Esophagus squamous epithelium (tissue), 5 donors: ENCODE measurements at places on chromosomes 5 and 9.

DNA sequence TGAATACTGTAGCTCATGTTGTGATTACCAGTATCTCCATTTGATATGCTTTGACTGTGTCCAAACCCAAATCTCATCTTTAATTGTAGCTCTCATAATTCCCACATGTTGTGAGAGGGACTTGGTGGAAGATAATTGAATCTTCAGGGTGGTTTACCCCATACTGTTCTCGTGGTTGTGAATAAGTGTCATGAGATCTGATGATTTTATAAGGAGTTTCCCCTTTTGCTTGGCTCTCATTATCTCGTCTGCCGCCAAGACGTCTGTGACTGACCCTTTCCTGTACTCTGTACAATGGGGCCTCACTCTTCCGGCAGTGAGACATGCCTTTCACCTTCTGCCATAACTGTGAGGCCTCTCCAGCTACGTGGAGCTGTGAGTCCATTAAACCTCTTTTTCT lies 59.3 kb downstream of the TRIO start:
- no peak for DNase-seq

GRCh38 chr5:82513738-82514137 lies 235.6 kb upstream of the RPS23 start:
- no peak for DNase-seq

DNA sequence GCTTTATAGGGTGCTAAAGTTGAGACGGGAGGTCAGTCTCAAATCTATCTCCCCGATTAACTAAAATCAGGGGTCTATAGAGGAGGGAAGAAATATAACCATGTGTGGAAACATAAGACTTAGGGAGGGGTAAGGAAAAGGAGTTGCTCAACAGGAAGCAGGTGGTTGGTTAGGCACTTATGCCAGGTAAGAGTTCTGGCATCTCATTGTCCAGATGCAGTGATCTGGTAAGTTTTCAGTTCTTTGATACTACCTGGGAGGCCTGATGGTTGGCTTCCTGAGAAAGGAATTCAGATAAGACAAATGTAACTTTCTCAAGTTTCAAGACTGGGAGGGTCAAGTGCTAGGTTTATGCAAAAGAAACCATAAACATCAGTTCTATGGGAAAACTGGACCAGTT lies 47.7 kb downstream of the CERT1 start:
- no peak for DNase-seq

GRCh38 chr9:133058071-133058470 lies 3.7 kb upstream of the CEL start:
- DNase-seq, result no peak

- no peak for DNase-seq
Observed at GRCh38 chr9:124004593-124004992, 7.0 kb upstream of the LHX2 start.

GRCh38 chr5:158463938-158464337 lies 605.0 kb upstream of the CLINT1 start:
- no peak for DNase-seq

DNA sequence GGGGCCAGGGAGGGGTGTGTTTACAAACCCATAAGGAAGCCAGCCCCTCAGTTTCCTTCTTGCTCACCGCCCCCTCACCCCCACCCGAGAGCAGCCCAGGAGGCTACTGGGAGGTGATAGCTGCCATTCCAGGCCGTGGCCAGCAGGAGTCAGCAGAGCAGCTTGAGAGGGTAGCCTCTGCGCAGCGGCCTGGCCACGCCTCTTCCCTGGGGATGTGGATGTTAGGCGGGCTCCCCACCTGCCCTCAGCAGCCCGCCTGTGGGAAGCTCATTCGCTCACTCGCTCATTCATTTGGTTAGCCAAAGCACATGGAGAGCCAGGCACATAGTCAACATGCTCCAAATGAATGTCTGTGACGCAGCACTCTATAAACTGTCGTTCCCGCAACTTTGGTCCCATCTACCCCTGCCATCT lies 6.1 kb upstream of the DPM2 start:
- DNase-seq, result no peak

GRCh38 chr5:180521591-180521990 lies 27.4 kb downstream of the CNOT6 start:
- no peak for DNase-seq
